Mesothelial cell of epicardium (in vitro differentiated cells): ENCODE measurements at places on chromosomes 7 and 10. TPM values are rescaled to one million over a fixed set of nuclear protein-coding genes. Genes with fewer than 3 reads are reported as not detected.

The KLF14 gene
- total RNA-seq = 0.87 to 1.0 TPM (median 1.0 TPM) in 3 replicates

The ZNF138 gene
- total RNA-seq = 16.1 to 17.4 TPM (median 17.1 TPM) in 3 replicates

The TAS2R4 gene
- total RNA-seq = 3.3 to 4.3 TPM (median 3.5 TPM) in 3 replicates

The LBX1 gene
- not detected in 3 replicates for total RNA-seq

The TRPV5 gene
- 0.18 to 0.56 TPM (median 0.29 TPM) in 3 replicates for total RNA-seq

The GARIN1A gene
- 3.4 to 4.1 TPM (median 3.5 TPM) in 3 replicates for total RNA-seq

The TASOR2 gene
- 75.2 to 90.1 TPM (median 80.3 TPM) in 3 replicates for total RNA-seq

The OIT3 gene
- 0.34 to 0.72 TPM (median 0.38 TPM) in 3 replicates for total RNA-seq

The ANKRD22 gene
- total RNA-seq = 0.63 to 0.91 TPM (median 0.72 TPM) in 3 replicates

DNA sequence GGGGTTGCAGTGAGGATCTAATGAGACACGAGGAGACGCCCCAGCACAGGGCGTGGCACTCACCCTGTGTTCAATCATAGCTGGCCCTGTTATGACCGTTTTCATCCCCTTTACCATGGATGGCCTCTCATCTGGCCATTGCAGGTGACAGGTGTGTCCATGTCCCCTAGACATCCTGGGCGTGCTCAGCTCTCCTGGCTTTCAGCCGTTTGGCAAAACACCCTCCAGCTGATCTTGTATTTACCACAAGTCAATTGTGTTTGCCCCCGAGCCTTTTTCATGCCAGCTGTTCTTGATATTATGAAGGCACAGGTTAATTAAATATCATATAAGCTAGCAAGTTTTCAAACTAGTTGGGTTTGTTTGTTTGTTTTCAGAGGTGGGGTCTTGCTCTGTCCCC lies 97.1 kb downstream of the CHST15 start:
- no peak for DNase-seq

DNA sequence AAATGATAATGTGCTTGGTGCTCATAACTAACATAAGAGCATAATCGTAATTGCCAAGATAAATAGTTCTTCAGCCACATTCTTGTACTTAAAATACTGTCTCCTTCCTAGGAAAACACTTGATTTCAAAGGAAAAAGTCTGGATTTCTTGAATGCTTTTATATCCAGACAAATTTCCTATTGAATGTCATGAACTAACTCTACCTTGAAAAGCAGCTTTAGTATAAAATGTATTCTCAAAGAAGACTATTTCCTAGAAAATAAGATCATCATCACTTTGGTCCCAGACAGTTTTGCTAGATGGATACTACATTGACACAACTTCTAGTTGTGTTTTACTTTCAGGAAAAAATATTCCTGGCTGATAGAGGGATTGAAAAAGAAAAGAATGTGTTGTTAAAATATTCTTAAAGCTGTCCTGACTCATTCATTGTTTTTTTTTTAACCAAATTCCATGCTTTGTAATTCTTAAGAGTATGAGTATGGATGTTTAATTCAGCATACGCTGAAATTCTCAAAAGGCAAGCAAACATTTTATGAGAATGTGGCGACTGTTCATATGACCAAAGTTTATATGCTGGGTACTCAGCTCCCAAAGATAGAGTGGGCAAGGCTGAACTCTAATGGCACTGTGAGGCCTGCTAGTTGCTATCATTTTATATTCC lies 106.1 kb downstream of the PPP1R3A start:
- DNase-seq = no peak

GRCh38 chr7:15802425-15802824 lies 115.9 kb upstream of the MEOX2 start:
- no peak for DNase-seq

DNA sequence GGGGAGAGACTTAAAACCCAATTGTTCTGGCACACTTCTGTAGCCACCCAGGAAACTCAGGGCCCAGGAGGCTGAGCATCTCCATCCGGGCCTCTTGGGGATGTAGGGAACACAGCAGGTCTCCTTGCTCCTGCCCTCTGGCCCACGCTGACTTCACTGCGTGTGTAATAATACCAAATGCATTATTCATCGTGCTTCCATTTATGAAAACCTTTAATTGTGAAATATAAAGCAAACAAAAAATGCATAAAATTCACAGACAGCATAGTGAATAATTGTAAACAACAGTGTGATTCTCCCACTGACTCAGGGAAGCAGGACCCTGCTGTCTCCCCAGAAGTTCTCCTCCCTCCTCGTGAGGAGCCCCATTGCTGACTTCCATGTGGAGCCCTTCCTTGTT lies 70.3 kb upstream of the SHH start:
- DNase-seq = no peak

DNA sequence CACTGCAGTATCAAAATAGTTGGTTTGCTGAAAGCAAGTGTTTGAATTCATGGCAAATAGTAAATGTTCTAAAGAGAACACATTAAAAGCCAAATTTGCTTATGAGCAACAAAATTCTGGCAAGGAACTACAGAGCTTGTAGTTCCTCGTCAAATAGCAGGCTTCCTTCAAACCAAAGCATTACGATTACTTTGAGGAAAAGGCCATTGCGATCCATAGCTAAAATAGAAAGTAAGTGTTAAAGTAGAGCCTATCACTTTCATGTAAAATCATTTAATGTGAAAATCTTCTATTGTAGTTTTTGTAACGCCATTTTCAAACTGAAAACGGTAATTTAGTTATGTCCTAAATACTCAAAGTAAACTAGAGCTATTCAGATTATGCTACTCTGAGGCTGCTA lies 20.1 kb downstream of the CACNA2D1 start:
- no peak for DNase-seq

GRCh38 chr7:50676740-50677637 lies 105.7 kb downstream of the GRB10 start:
- DNase-seq = no peak

GRCh38 chr10:12279281-12279680 lies 70.1 kb upstream of the CAMK1D start:
- no peak for DNase-seq

- no peak for DNase-seq
Measured at GRCh38 chr7:4774658-4775249, 669 bp upstream of the AP5Z1 start.

- DNase-seq = no peak
Measured at GRCh38 chr10:96706331-96706853, 13.9 kb downstream of the PIK3AP1 start.

DNA sequence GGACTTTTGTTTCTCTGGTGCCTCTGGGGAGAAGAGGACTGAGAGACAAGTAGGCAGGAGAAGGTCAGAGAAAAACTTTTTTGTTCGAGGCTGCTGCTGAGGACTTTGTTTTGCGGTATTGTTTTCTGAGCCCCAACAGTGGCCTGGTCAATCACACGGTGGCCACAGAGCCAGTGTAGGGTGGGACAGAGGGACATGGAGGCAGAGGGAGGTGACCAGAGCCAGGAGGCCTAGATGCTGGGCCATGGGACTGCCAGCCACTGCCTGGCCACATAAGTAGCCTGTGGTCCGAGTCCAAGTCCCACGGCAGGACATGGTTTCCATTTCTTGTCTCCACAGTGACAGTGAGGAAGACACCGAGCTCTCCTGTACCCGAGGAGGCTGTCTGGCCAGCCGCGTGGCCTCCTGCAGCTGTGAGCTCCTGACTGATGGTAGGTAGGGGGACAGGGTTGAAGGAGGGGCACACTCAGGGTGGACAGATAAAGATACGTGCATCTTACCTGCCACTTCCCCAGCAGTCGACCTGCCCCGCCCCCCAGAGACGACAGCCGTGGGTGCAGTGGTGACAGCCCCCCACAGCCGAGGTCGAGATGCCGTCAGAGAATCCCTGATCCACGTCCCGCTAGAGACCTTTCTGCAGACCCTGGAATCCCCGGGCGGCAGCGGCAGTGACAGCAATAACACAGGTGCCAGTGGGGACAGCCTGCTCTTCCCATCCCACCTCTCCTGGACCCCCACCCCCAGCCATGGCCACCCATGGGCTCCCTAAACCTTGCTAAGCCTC lies 27.5 kb downstream of the SH2B2 start:
- DNase-seq = no peak

DNA sequence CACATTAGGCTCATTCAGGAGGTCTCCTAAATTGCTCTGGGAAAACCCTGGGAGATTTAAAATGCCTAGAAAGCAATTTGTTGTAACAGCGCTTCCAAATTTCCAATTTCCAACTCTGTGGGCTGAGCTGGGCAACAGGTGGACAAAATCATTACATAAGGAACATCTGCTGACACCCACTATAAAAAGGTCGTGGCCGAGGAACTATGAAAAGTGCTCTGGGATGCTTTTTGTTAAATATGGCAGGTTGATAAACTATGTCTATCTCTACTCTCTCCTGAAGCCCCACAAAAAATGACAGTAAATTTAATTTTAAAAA lies 45.1 kb downstream of the ATXN7L1 start:
- no peak for DNase-seq

DNA sequence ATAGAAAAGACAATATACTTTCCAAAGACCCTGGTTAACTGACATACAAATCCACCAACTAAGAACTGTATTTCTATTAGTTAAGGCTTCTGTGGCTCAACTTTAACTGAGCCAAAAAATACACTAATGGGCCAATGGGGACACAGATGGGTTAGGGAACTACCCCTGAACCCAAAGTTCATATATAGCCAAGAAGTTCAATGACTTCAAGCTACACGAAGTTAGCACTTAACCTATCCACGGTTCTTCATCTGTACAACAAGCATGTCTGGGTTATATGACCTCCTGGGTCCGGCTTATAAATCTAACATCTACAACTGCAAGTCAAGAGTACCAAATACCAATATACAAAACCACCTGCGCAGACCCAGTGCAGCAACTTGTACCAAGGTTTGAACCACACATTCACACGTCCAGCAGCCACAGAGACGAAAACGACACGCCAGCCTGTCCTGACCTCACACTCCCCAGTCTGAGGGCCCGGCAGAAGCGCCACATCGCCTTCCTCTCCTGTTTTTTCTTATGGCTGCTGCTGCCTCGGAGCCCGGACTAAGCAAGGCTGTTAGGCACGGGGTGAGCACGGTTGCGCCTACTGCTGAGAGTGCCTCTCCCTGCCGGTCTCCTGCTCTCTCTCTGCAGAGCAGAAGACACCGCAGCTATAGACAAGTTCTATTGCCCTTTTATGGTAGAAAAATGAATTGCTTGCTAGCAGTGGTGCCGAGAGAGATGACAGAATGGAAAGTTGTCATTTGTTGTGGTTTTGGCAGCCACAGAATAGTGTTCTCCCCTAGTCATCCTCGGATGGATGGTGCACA lies 86.3 kb downstream of the RNF216 start:
- DNase-seq = no peak
